ENCODE measurements at places on chromosomes 2 and 18. TPM values are rescaled to one million over a fixed set of nuclear protein-coding genes. Genes with fewer than 3 reads are reported as not detected.

The TWIST2 gene
- total RNA-seq = 0.16 TPM

The LYPD6B gene
- total RNA-seq = 12.5 TPM

The KHK gene
- 6.2 TPM for total RNA-seq

The SNRPD1 gene
- 29.0 TPM for total RNA-seq

The ZNF24 gene
- total RNA-seq = 115 TPM

The KCNK3 gene
- total RNA-seq = 3.6 TPM

The NCKAP5 gene
- total RNA-seq = 14.0 TPM

The ESPNL gene
- 0.16 TPM for total RNA-seq

The SLC11A1 gene
- total RNA-seq = 1.7 TPM

The UPP2 gene
- 1.7 TPM for total RNA-seq

The PER2 gene
- 5.5 TPM for total RNA-seq

The AQP4 gene
- 138 TPM for total RNA-seq

The FAM110C gene
- total RNA-seq = 3.1 TPM

- no peak for DNase-seq
Measured at GRCh38 chr2:30428348-30428662, 18.7 kb upstream of the LCLAT1 start.

- DNase-seq = no peak
Measured at GRCh38 chr2:3244486-3244885, 133.1 kb downstream of the EIPR1 start.

- DNase-seq = no peak
Measured at GRCh38 chr18:3027370-3027891, 14.5 kb upstream of the LPIN2 start.

- DNase-seq = no peak
Measured at GRCh38 chr2:5846881-5847280, 154.7 kb downstream of the SOX11 start.

DNA sequence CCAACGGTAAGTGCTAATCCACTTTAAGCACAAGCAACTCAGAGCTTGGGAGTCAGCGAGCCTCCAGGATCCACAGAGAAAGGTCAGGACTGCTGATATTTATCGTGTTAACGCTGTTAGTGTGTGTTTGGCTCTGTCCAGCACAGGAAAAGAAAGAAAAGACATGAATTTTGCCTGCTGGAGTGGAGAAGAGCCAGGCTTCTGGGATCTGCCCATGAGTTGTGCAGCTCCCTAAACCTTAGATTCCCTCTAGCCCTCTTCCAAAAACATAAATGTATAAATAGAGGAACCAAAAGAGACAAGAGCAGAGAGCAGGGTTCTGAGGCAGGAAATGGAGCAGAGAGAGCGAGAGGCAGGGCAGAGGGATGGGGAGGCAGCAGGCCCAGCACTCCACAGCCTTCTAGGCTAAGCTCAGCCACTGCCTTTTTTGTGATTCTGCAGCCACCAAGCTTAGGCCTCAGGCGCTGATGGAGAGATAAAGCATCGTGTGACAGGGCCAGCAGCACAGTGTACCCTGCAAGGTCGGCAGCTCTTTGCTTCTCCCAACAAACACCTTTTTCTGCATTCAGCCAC, 14.5 kb upstream of the MAT2A start:
- peak; percentile 20 for DNase-seq

DNA sequence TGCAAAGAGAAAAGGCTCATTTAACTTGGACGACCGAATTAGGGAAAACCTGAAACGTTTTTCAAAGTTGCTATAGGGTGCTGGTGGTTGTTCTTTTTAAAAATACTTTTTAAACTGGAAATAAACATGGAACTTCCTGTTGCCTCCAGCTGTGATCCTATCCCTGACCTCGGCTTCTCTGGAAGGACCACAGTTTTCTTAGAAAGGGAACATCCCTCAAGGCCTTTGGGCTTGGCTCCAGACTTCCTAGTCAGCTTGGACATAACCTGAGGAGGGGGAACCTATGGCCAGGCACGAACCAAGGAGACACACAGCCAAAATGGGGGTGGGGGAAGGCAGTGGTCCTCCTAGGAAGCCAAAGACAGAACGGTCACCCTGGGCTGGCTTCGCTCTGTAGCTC, 57.7 kb downstream of the CENPO start:
- DNase-seq = no peak

DNA sequence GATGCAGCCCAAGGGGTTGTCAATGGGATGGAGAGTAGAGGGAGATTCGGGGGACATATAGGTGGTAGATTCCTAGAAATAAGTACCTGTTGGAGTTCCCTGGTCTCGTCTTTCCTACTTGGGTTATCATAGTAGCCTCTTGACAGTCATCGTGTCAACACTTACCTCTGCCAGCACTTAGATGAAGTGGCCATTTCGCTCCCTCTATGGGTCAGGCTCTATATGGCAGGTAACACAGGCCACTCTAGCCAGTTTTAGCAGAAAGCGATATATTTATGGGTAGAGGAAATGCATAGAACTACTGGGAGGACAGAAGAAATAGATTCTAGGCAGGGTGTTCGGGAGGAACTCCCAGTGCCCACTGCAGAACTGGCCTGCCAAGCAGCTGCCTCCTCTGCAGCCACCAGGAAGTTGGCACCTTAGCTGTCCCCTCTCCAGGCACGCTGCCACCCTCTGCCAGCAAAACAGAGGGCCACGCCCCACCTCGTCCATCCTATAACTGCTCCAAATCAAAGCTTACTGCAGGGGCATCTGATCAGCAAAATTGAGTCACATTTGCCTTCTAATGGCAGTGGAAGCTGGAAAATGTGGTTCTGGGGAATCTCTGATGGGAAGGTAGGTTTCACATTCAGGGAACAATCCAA, 181.3 kb downstream of the INSIG2 start:
- DNase-seq = no peak

DNA sequence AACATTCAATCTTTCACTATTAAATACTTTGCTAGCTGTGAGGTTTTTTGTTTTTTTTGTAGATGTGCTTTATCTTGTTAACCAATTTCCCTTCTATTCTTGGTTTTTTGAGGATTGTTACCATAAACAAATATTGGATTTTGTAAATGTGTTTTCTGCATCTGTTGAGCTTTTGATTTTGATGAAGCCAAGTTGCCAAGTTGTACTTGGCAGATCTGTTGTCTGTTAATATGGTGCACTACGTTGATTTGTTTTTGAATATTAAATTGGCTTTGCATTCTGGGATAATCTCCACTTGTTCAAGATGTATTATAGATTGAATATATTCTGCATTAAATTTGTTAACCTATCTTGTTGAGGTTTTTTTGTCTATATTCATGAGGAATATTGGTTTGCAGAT, 114.6 kb downstream of the VWA3B start:
- no peak for DNase-seq

DNA sequence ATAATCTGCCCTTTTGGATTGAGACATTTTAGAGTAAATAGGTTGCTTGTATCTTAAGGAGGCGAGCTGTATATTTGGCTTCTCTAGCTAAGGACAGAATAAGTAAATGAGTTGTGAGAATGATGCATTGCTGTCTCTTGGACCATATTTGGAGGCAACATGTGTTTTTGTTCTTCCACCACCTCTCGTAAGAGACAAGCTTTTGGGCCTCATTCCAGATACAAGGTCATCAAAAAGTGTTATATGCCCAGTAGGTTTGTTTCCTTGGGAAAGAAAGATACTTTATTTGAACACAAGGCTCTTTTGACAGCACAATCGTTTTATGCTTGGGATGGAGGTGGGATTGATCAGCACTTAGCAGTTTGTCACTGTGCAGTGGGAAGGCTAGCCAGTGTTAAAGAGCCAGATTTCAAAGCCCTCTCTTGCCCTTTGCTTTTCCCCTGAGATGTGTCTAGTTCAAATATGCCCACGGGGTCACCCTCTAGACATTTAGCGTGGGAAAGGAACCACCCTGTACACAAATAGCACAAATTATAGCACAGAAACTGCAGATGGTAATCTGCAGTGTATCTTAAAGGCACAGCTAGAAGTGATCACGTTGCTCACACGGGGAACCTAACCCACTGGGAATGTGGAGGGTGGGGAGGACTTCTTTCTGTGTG, 131.3 kb downstream of the MAP4K4 start:
- DNase-seq = no peak

DNA sequence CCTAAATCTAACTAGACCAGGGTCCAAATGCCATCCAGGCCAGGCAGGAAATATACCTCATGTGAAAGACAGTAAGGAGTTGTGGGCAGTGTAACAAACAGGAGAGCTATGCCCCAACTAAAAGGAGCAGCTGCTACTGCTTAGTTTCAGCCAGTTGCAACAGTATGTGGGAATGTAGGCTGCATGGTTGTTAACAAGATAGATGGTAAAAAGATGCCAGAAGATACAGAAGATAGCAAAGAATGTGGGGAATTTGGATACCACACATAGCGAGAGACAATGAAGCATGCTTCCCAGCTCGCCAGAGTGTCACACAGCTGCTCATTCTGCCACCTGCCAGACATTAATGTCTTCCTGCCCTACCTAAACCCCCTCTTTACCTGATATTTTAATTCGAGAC, 39.4 kb upstream of the CYBRD1 start:
- DNase-seq = no peak

- no peak for DNase-seq
Measured at GRCh38 chr18:69948256-69948655, 583 bp upstream of the CD226 start.

- DNase-seq = no peak
Measured at GRCh38 chr18:3648200-3648599, 198.2 kb downstream of the TGIF1 start.

DNA sequence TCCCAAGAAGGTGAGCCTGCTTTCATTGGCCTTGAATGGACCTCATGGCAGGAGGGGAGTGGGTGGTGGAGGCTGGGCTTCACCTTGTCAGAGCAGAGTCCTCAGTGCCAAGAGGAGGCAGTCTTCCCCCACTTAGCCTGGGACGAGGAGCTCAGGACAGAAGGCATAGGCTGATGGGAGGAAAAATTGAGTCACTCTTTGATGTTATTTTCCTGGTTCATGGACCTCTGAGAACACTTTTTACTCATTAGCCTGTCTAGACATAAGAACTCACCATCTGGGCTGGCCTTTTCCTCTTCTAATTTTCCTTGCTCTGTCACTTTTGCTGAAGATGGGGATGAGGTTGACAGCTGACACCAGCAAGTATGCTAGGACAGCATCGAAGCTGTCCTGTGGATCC, 225.7 kb upstream of the TNP1 start:
- no peak for DNase-seq

DNA sequence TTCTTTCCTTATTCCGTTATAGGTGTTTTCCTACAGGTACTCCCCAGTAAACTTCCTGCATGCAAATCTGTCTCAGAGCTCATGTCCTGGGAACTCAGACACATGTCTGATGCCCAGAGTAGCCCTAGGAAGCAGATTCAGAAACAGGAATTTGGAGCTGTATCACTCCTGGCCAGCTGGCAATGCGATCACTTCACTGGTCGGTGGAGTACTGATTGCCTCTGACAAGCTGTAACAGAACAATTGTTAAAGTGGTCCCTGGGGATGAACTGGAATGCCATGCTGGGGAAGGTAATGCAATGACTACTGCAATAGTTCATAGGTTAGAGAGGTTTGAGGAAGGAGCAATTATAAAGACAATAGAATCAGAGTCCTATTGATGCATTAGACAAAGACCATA, 131.6 kb upstream of the DOCK10 start:
- no peak for DNase-seq

DNA sequence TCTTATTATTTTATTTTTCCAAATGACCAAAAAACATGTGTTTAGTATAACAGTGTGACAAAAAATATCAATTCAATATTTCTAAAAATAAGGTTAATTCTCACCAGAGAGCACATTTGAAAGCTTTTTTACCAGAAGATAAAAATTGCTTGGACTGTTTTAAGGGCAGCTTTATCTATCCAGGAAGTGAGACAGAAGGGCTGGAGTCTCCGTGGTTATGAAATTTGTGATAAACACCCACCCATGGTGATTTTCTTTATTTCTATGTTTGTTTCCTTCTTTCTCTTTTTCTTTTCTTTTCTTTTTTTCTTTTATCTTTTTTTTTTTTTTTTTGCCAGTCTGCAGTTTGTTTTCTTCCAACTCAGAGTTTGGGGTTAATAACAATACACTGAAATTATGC, 298.5 kb downstream of the PIEZO2 start:
- no peak for DNase-seq

DNA sequence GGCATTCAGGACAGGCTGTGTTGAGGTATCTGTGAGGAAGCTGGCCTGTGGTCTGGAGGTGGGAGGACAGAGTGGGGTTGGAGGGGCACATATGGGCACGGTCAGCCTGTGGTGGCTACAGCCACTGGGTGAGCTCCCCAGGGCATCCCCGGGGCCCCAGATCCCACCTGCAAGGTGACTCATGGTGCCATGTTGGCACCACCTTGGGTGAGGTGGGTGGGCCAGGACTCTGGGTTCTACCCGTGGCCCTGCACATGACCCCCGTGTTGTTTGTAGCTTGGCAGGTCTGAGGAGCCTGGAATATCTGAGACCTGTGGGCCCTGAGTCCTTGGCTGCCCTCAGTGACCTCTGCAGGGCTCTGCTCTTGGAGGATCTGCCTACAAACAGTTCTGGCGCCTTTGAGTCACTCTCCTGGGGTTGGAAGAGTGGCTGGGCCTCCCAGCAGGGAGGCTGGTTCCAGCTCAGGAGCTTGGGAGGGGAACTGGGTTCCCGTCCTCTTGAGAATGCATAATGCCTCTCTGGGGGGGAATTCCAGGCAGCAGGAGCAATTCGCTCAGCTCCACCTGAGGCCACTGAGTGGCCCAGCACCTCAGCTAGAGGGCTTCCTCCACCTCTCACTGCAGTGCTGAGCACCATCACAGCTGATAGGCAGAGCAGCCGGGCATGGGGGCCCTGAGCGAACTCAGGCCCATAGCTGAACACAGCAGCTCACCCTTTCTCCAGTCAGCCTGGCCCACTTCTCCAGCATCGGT, 105.1 kb downstream of the DYSF start:
- DNase-seq = no peak

GRCh38 chr2:33133454-33133952, 186.8 kb downstream of the LTBP1 start:
- no peak for DNase-seq

DNA sequence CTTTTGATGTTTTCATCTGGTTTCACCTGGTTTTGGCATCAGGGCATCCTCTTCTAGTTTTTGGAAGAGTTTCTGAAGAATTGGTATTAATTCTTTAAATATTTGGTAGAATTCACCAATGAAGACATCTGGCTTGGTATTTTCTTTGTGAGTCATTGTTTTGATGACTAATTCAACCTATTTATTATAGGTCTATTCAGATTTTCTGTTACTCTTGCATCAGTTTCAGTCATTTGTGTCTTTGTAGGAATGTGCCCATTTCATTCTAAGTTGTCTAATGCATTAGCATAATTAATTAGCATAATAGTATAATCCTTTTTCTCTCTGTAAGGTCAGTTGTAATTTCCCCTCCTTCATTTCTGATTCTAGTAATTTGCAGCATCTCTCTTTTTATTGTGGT, 8.0 kb downstream of the GNLY start:
- no peak for DNase-seq

GRCh38 chr2:11836647-11837219, 90.3 kb downstream of the LPIN1 start:
- DNase-seq = no peak

DNA sequence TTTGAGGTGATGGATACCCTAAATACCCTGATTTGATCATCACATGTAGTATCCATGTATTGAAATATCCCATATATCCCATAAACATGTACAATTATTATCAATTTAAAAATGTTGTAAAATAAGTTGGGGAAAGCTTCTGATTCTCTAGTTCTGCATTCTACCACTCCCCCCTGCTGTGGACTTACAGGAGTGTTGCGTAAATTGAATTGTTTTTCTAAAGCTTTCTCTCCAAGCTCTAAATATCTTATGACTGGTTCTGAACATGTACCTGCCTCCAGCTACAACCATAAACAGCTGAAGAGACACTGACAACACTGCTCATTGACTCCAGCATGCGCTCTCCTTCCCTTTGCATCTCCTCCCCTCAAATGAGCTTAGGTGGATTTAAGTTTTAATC, 145.2 kb downstream of the MGAT5 start:
- no peak for DNase-seq

- DNase-seq = no peak
Measured at GRCh38 chr2:140892436-140892835, 1238.4 kb downstream of the LRP1B start.

Data from occipital lobe (tissue), 3 donors.